ENCODE measurements at places on chromosomes 1 and 21.

GRCh38 chr1:195970209-195970608 is 638.0 kb downstream of the KCNT2 start:
- no peak for DNase-seq

DNA sequence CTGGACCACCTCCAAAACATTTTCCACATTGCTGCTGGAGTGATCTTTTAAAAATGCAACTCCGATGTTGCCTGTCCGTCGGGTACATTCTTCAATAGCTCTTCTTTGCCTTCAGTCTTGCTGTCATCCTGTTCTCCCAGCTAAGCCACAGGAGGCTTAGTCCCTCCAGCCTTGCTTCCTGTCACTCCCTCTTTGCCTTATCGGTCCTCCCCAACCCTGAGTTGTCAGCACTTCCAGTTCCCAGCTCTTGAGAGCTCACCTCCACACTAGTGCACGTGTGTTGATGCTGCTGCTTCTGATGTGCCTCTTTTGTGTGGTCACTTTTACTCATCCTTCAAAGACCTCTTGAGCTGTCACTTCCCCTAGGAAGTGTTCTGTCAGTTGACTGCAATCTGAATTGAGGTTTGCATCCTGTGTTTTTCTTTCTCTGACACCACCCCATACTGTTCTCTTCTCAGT is 15.3 kb downstream of the UCK2 start:
- no peak for DNase-seq

- no peak for DNase-seq
These were observed 16.9 kb downstream of the CAPZB start for GRCh38 chr1:19468397-19468956.

DNA sequence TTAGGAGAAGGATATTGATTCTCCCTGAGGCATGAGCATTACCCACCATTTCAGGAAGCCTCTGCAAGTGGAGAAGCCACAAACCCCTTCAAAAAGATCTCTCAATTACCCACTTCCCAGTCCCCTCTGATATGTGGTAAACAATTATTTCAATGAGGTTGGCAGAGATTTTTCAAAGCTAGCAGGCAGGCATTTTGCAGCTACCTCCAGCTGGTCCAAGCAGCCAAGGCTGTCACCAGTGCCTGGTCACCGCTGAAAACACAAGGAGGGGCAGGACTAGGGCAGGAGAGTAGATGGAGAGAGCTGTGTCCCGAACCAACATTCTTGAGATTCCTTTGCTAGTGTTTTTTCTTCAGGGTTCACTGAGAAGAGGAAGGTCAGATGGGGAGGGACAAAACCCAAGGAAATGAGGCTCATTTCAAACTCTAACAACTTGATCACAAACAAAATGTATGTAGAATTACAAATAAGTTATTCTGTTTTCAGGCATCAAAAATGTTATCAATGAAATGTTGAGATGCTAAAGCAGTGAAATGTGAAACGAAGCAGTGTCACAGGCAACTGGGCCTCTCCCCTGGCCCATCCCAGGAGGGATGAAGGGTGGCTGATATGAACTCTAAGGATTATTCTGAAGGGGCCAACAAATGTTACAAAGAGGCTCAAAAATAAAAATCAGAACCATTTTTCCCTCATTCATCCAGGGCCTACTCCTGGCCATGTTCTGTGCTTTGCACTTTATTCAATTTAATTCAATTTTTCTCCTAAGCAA is 22.3 kb downstream of the APP start:
- no peak for DNase-seq

DNA sequence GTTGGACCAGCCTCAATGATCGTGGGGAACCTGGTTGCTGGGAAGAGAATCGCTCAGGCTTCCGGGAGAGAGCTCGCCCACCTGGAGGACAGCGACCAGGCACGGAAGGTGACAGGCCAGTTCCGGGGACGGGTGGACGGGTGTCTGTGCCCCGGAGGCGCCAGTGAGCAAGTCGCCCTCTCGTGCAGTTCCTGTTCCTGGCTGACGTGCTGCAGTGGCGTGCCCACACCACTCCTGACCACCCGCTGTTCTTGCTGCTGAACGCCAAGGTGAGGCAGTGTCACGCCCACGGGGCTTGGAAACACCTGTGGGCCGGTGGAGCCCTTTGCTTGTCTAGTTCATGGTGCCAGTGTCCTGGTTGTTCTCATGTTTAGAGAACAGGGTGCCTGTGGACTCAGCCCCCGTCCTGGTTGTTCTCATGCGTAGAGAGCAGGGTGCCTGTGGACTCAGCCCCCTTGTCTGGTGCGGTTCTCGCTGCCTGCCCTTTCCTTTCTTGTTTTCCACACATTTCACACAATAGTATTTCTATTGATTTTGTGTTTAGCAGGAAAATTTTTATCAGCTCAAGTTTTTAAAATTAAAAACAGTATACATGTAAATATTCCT is 53.1 kb downstream of the S100B start:
- no peak for DNase-seq

DNA sequence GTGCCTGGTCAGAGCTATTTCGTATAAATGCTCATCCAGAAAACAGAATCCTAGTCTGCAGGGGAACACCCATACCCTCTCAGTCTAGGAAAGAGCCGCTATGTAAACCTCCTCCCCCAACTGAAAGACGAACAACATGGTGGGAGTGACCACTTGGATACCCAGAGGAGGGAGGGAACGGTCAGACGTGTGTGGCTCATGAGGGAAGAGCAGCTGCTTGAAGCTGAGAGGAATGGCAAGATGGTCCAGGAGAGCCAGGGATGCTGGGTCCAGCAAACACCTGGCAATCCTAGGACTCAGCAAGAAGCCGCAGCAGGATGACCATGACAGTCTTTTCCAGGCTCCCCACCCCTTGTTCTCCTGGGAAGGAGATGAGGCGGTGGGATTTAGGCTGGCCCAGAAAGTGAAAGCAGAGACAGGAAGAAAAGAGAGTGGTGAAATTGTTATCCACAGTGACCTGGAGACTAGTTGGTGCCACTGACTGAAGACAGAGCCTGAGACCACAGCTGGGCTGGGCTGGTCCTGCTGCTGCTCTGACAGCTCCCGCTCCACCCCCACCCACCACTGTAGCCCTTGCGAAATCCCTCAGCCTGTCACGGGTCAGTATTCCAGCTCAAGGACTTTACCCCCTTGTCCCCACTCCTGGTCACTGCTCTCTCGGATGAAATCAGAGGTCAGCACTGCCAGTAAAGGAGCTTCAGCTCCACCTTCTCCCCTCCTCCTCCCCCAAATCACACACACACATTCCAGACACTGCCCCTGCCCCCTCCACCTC is 3.6 kb downstream of the CERS2 start:
- no peak for DNase-seq

DNA sequence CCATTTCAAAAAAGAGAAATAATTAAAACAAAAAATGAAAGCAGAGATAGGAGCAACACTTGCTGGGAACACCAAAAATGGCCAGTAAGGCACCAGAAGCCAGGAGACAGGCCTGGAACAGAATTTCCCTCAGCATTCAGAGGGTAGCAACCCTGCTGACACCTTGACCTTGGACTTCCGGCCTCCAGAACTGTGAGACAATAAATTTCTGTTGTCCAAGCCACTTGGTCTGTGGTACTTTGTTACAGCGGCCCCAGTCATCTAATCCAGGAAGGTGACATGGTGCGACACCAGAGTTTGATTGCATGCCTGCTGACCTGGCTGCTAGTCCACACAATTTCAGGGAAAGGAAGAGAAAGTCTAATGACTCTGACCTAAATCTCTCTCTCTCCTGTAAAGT is 10.6 kb upstream of the RAB4A start:
- no peak for DNase-seq

DNA sequence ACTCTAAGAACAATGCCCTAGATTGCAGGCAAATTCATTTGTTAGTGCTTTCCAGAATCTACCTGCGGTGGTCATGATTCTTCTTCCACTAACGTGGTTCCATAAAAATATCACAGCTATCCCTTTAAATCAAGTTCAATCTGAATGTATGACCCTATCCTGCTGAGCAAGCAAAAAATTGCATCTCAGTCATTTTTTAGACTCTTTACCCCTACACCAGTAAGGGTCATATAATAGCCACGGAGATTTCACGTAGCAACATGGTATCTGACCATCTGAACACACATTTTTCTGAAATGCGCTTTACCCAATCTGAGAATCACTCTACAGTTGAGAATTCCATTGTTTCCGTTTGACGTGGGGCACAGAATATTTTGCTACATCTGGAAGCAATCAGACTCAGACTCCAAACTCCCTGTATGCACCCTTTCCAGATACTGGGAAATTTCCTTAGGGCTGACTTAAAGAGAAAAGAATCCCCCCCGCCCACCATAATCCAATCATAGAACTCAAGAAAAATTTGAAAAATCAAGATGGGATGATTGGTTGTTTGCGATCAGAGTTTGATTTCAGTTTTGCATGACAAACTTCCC is 699.2 kb upstream of the ZP4 start:
- DNase-seq, result no peak

GRCh38 chr1:29478151-29478791 is 241.9 kb downstream of the PTPRU start:
- no peak for DNase-seq

GRCh38 chr1:18397641-18398040 is 83.1 kb upstream of the KLHDC7A start:
- DNase-seq, result no peak

- DNase-seq, result no peak
These were observed 93.7 kb downstream of the HHIPL2 start for GRCh38 chr1:222454186-222454585.

- DNase-seq, result no peak
These were observed 6.9 kb downstream of the PDE4B start for GRCh38 chr1:65799601-65800000.

- no peak for DNase-seq
These were observed 18.3 kb upstream of the RBBP5 start for GRCh38 chr1:205140113-205140512.

DNA sequence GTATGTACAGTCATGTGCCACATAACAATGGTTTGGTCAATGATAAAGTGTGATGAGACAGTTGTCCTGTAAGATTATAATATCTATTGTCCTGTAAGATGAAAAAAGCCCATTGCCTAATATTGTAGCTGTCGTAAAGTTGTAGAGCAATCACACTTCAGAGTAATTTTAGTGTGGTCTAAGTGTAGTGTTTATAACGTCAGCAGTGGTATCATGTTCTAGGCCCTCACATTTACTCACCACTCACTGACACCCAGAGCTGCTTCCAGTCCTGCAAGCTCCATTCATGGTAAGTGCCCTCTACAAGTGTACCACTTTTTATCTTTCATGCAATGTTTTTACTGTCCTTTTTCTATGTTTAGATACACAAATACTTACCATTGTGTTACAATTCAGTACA is 259.9 kb upstream of the RAB4A start:
- DNase-seq, result no peak

DNA sequence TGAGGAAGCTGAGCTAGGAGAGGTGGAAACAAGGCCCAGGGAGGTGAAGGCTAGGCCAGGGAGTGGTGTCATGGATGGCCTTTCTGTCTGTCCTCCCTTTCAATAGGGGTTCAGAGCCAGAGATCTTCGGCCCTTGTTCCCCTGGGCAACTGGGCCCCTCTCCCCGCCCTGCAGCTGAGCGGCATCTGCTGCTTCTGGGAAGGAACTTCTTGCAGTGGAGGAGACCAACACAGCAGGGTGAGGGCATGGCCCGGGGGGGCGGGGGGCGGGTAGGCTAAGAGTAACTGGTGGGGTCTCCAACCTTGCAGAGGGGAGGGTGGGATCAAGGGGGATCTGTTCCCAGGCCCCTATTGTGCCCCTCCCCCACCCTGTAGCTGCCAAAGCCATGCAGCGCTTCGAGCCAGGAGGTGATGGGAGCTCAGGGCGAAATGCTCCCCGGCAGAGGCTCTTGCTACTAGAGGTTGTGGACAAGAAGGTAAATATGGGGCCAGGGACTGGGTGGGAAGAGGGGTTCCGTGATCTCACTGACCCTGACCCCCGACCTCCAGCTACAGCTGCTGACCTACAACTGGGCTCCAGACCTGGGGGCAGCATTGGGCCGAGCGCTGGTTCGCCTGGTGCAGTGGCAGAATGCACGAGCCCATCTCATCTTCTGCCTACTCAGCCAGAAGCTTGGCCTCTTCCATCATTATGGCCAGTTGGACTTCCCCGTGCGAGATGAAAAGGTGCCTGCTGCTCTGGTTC is 11.7 kb downstream of the HYI start:
- no peak for DNase-seq

GRCh38 chr21:44649521-44650100 is 3.4 kb downstream of the KRTAP10-11 start:
- no peak for DNase-seq

DNA sequence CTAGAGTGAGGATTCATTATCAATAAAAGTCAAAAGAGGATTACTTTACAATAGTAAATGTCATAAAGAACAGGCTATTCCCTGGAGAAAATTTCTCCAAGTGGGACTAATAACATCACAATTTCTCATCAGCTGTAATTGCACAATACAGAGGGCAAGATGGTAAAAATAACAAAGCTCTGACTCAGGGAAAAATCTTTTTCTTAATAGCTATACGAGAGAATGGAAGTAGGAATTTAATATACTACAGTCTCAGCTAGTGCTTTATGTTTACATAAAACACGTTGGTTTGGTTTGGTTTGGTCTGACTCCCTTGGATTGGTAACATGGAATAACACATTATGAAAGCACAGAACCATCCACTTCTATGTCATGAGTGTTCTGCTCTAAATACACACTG is 397.6 kb downstream of the LRRIQ3 start:
- DNase-seq, result no peak

GRCh38 chr1:240888039-240888786 is 276.3 kb upstream of the GREM2 start:
- DNase-seq, result no peak

- DNase-seq, result peak; percentile 17
These were observed 47.0 kb downstream of the CD46 start for GRCh38 chr1:207798847-207799246.

- no peak for DNase-seq
These were observed 110.6 kb downstream of the NPHP4 start for GRCh38 chr1:5881526-5882222.

DNA sequence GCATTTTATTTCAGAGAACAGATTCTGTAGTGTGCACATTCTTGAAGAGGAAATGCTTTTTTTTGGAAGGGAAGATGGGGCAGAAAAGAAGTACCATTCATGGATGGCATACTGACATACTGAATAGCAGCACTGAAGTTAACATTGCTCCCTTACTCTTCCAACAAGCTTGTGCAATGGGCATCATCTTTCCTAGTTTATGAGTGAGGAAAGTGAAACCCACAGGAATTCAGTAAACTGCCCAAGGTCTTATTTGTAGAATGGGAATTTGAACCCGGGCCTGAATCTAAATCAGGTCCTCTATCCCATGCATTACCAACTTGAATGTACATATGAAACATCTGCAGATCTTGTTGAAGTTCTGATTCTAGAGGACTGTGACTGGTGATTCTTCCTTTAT is 215.7 kb upstream of the FGGY start:
- no peak for DNase-seq
